ENCODE measurements at places on chromosomes 1 and 21. TPM values are rescaled to one million over a fixed set of nuclear protein-coding genes. Genes with fewer than 3 reads are reported as not detected.

- peak; percentile 32 for DNase-seq
These were observed 28.8 kb upstream of the SLC19A1 start for GRCh38 chr21:45570826-45571601.

- DNase-seq = no peak
These were observed 32.5 kb upstream of the SLC44A5 start for GRCh38 chr1:75643460-75643859.

GRCh38 chr1:21121764-21122471 is 54.8 kb downstream of the EIF4G3 start:
- DNase-seq = no peak

DNA sequence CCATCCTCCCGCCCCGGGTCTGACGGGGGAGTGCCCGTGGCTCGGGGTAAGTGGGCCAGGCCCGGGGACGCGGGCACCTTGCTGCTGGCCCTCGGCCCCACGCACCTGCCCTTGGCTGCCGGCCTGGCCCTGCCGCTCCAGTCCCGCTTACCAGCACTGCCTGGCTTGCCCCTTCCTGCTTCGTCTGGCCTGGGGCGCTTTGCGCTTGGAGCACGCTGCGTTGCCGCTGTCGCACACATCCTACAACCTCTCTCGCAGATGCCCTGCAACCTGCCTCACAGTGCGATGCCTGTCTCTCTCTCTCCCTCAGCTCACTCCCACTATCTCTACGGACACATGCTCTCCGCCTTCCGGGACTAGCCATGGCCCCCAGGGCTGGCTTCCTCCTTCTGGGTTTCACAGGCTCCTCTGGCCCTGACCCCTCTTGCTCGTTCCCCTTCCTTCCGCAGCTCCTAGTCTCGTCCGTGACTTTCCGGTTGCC is 9.7 kb downstream of the MYOG start:
- no peak for DNase-seq

DNA sequence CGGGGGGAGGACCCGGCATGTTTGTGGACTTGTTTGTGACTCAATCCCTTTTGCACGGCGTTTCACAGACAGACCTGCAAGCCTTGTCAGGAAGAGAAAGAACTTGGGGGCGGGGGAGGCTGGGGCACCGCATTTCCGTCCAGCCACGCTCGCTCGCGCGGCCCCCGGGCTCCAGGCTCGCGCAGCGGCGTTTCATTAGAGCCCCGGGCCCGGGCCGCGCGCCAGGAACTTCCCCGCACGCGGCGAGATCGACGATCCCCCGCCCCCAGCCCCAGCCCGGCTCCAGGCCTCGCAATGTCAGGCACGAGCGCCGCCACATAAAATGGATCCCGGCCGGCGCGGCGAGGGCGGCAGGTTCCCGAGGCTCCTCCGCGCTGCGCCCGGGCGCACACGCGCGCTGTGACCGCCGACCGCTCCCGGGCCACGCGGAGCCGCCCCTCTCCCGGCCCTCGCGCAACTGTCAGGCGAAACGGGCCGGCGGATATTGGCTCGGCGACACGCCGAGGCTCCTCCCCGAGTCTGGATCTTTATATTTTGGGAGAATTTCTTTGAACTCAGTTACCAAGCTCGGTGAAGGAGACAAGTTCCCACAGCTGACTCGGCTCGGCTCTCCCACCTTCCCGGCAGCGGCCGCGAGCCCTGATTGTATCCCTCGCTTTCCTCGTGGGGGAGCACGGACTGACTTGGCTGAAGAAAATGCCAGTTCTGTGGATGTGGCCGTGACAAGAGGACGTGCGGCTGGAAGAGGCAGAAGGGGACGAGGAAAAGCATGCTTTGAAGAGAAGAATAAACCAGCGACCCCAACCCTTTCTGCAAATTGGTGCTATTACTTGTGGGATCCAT is at the start of gene KIF26B:
Gene KIF26B (plus strand): TSS at position 557 of the 843 bp plus-strand sequence. CDS start 440 bp downstream, outside the sequence.
- peak; percentile 78 for DNase-seq

DNA sequence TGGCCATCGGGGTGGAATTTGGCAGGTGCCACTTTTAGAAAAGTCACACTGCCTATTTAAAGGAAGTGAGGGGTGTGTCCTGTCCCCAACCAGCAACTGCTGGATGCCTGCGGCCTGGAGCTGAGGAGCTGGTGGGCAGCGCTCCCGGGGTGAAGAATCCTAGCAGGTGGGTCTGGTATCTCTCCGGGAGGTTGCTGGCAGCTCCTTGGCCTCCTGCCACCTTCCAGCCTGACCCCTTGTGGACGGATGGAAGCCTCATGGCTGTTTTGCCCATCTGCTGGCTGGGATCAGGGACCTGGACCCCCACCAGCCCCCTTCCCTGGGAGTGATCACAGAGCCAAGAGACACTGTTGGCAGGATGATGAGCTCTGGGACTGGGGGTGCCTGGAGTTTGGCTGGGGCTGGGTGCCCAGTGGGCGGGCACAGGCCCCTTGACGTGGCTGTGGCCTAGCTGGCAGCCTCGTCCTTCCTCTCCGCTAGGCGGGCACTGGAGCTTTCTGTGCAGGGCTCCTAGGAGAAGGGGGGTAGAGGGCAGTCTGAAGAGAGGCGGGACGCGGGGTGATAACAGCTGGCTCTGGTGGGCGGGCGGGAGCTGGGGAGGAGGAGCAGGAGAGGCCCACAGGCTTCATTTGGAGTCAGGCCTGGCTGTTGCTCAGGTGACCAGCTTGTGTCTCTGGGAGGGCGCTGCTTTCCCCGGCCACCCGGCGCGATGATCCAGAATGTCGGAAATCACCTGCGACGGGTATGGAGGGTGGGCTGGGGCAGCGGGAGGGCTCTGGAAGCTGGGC is at the start of gene ACOT11:
Gene ACOT11 (plus strand): TSS at position 628 of the 788 bp plus-strand sequence. CDS start 82 bp downstream, at position 710.
- peak; percentile 83 for DNase-seq

DNA sequence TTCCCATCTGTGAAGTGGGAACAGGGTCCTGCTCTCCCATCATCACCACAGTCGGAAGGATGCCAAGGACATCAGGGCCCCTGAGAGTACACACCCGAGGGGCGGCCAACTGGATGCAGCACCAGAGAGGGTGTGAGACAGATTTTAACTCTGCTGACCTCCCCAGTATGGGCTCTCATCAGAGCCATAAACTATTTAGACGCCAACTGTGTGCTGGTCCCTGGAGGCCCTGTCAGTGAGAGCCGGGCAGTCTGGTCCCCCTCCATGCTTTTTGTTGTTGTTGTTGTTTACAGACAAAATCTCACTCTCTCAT is 1.7 kb downstream of the FGR start:
- no peak for DNase-seq

DNA sequence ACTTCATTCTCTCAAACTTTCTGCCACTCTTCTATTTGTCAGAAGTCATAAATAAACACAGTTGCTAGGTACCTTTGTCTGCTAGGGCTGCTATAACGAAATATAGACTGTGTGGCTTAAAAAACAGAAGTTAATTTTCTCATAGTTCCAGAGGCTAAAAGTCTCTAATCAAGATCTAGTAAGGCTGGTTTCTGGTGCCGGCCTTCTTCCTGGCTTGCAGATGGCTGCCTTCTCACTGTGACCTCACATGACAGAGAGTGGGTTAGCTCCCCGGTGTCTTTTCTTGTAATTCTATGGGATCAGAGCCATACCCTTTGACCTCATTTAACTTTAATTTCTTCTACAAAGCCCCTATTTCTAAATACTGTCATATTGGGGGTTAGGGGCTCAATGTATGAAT is 5.9 kb downstream of the PDC start:
- DNase-seq = no peak

DNA sequence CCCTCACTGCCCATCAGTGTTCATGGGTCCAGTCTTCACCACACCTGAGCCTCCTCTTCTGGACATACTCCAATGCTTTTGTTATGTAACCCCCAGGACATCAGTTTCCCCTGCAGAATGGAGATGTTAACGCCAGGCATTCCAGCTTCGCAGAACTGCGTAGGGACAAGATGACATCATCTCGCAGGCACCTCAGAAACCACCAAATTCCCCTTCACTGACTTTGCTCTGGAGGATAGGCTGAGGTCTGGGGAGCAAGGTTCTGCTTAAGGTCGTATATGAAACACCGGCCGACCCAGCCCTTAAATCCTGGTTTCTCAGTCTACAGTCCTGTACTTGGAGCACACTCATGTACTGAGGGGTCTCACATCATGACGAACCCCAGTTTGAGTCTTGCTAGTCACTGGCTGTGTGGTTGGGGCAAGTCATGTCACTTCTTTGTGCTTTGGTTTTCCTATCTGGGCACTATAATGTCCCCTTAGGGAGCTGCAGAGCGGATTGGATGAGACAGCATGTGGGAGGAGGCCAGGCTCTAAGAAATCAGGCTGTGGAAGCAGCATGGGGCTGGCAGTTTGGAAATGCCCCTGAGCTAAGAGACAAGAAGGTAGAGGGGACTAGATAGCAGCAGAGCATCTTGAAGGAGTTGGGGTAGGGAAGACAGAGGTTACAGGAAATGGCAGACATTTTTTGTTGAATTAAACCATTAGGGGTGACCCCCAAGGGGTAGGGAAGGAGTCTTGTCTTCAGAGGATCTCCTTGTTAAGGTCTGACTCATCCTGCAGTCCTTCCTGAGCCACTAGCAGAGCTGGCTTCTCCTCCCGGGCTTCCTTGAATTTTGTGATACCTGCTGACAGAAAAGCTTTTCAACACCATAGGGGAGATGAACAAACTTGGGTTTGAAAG is 138.3 kb downstream of the FOXD2 start:
- DNase-seq = no peak

- DNase-seq = peak; percentile 33
These were observed 17.1 kb downstream of the MORC3 start for GRCh38 chr21:36337099-36337509.

- no peak for DNase-seq
These were observed 465.6 kb upstream of the ADGRL4 start for GRCh38 chr1:79472067-79472656.

GRCh38 chr1:3471356-3472087 is 17.1 kb downstream of the ARHGEF16 start:
- no peak for DNase-seq

- peak; percentile 89 for DNase-seq
These were observed 25.3 kb downstream of the WLS start for GRCh38 chr1:68206848-68207689.

DNA sequence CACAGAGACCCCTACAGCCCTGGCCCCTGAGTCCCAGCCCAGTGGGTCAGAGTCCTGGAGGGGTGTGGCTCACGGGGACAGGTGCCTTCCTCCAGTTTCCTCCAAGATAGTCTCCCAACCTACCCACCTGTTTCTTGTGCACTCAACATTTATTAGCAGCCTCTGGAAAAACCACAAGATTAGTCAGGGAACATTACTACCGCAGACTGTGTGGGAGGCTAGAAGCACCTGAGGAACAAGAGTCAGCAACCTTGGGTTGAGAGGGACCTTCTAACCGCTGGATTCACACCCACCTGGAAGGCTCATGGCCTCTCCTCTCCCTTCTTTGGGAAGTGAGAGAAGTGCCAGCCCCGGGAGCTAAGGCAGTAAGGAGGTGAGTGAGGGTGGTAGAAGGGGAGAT is 22.5 kb upstream of the IKBKE start:
- DNase-seq = no peak

DNA sequence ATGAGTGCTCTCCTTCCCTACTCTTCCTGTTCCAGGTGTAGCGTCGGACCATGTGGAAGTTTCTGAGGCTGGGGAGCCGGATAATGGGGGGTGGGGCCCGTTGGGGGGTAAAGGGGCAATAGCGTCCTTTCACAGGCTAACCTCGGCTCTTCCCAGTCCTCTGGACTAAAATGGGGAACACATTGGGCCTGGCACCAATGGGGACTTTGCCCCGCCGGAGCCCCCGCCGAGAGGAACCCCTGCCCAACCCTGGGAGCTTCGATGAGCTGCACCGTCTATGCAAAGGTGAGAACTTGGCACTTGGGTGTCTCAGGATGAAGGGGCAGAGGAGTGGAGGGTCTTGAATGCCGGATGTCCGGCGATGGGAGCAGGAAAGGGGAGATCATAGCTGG is 456 bp downstream of the TOMM40L start:
- DNase-seq = no peak

- peak; percentile 11 for DNase-seq
These were observed 2.4 kb downstream of the NTPCR start for GRCh38 chr1:232952514-232953499.

GRCh38 chr1:231200388-231201031 is 38.7 kb downstream of the TRIM67 start:
- DNase-seq = peak; percentile 7

GRCh38 chr1:152725261-152725660 is 17.3 kb downstream of the LCE4A start:
- DNase-seq = no peak

DNA sequence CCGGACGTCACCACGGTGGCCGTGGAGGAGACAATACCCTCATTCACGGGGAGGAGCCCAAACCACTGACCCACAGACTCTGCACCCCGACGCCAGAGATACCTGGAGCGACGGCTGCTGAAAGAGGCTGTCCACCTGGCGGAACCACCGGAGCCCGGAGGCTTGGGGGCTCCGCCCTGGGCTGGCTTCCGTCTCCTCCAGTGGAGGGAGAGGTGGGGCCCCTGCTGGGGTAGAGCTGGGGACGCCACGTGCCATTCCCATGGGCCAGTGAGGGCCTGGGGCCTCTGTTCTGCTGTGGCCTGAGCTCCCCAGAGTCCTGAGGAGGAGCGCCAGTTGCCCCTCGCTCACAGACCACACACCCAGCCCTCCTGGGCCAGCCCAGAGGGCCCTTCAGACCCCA is 7.0 kb downstream of the TNFRSF14 start:
- no peak for DNase-seq

- no peak for DNase-seq
These were observed 197.1 kb downstream of the KCNK2 start for GRCh38 chr1:215279682-215280081.

DNA sequence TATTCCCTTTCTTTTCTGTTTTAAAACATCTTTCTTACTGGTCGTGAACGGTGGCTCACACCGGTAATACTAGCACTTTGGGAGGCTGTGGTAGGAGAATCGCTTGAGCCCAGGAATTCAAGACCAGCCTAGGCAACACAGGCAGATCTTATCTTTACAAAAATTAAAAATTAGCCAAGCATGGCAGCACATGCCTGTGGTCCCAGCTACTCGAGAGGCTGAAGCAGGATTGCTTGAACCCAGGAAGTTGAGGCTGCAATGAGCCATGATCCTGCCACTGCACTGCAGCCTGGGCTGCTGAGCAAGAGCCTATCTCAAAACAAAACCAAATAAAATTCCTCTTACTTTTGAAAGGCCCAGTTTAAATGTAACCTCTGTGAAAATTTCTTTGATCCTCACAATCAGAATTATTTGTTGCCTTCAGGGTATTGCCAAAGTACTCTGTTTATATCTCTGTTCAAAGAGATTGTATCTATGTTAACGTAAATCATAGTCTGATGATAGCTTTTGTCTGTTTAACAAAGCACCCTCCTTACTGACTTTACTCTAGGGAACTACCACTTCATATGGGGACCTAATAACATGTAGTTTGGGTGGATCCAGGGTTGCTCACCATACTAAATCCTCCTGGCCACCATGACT is 71.6 kb downstream of the RERE start:
- DNase-seq = no peak

- no peak for DNase-seq
These were observed 43.4 kb downstream of the TSNAX start for GRCh38 chr1:231571904-231572303.

The CLDN17 gene
- not detected for polyA plus RNA-seq

The TMEM125 gene
- not detected for polyA plus RNA-seq

The VAMP4 gene
- polyA plus RNA-seq = 14.3 TPM

The HRNR gene
- polyA plus RNA-seq = 0.42 TPM

The CRYBG2 gene
- not detected for polyA plus RNA-seq

The RNASEL gene
- polyA plus RNA-seq = 5.6 TPM

The RCAN3 gene
- polyA plus RNA-seq = 3.5 TPM

The IGSF3 gene
- polyA plus RNA-seq = 32.5 TPM

The TMEM69 gene
- polyA plus RNA-seq = 36.0 TPM

The RNF2 gene
- polyA plus RNA-seq = 46.0 TPM

The RXRG gene
- 62.1 TPM for polyA plus RNA-seq

The TRIM67 gene
- 0.09 TPM for polyA plus RNA-seq

The SESN2 gene
- 4.1 TPM for polyA plus RNA-seq

The DESI2 gene
- polyA plus RNA-seq = 53.1 TPM

The TMCC2 gene
- 19.9 TPM for polyA plus RNA-seq

The FAM163A gene
- not detected for polyA plus RNA-seq

The HSD3B2 gene
- not detected for polyA plus RNA-seq

The CYP4A11 gene
- polyA plus RNA-seq = 0.19 TPM

Data from muscle of back (tissue), 13 donors.